ENCODE measurements at places on chromosomes 2 and 18. TPM values are rescaled to one million over a fixed set of nuclear protein-coding genes. Genes with fewer than 3 reads are reported as not detected.

The AQP12A gene
- total RNA-seq, result not detected

GRCh38 chr2:190837420-190837819 is 43.2 kb upstream of the GLS start:
- DNase-seq, result no peak
- H3K36me3 ChIP-seq, result no peaks in the 10 kb centered on the region
- no peak overlapping the region for H3K27ac ChIP-seq
- no peaks in the 10 kb centered on the region for H3K27me3 ChIP-seq

DNA sequence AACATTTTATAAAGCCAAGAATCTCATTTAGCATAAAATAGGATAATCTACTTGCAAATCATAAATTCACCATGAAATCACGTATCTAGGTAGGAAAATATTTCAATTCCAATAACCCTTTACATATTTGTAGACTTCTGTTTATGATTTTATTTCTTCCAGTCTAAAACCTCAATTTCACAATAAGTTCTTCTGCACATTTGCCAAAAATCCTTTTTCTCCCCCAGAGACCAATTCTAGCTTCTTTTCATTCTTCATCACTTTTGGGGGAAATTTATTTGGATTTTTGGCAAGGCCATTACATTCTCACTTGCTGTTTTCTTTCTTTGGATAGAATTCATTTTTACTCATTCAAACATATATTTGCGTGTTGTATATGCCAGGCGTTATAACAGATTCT is 86.8 kb downstream of the SPRED2 start:
- no peak overlapping the region for H3K4me3 ChIP-seq
- DNase-seq, result peak; percentile 42
- no peaks in the 10 kb centered on the region for H3K27me3 ChIP-seq
- H3K27ac ChIP-seq, result no peak overlapping the region
- H3K36me3 ChIP-seq, result no peaks in the 10 kb centered on the region

- no peak overlapping the region for H3K27ac ChIP-seq
- no peaks in the 10 kb centered on the region for H3K36me3 ChIP-seq
- H3K4me1 ChIP-seq, result no peaks in the 10 kb centered on the region
- no peak overlapping the region for H3K4me3 ChIP-seq
- no peak for DNase-seq
- no peaks in the 10 kb centered on the region for H3K27me3 ChIP-seq
These were observed 12.2 kb downstream of the DNAJB2 start for GRCh38 chr2:219291394-219291793.

- DNase-seq, result peak; percentile 18
- H3K4me1 ChIP-seq, result peaks cover 2% of the 10 kb centered on the region
- no peaks in the 10 kb centered on the region for H3K27me3 ChIP-seq
- H3K36me3 ChIP-seq, result no peaks in the 10 kb centered on the region
- peak overlapping the region; percentile 27 for H3K27ac ChIP-seq
- H3K4me3 ChIP-seq, result no peak overlapping the region
These were observed 279.1 kb downstream of the ZNF407 start for GRCh38 chr18:74876630-74877243.

- H3K4me1 ChIP-seq, result no peaks in the 10 kb centered on the region
- no peak overlapping the region for H3K4me3 ChIP-seq
- H3K36me3 ChIP-seq, result no peaks in the 10 kb centered on the region
- no peak overlapping the region for H3K27ac ChIP-seq
- peak; percentile 88 for DNase-seq
These were observed 42.4 kb upstream of the FIGN start for GRCh38 chr2:163778045-163778781.
